Stimulated activated CD8-positive, alpha-beta memory T cell treated with anti-CD3 and anti-CD28 coated beads, Interleukin-15, amount 100 ng/mL, for 4 hours (primary cell): ENCODE measurements at places on chromosomes 5 and 9.

GRCh38 chr5:110968246-110969005, 103.1 kb upstream of the TSLP start:
- DNase-seq = no peak

DNA sequence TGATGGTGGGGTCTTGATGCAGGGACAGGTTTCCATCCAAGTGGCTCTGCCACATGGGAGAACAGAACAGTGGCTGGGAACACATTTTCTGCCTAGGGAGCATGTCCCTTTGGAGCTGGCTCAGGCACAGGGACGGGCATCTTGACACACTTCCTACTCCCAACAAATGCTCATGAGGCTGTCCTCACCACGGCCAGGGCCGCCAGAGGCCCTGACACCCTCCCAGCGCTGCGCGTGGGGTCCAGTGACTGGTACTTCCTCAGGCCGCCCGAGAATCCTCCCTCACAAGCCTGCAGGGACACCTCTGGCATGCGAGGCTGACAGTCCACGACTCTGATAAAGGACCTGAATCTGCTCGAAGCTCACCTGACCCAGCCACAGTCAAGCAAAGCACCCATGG, 61.0 kb upstream of the SARDH start:
- no peak for DNase-seq

GRCh38 chr9:3856592-3856991, 330.8 kb upstream of the RFX3 start:
- DNase-seq = no peak

DNA sequence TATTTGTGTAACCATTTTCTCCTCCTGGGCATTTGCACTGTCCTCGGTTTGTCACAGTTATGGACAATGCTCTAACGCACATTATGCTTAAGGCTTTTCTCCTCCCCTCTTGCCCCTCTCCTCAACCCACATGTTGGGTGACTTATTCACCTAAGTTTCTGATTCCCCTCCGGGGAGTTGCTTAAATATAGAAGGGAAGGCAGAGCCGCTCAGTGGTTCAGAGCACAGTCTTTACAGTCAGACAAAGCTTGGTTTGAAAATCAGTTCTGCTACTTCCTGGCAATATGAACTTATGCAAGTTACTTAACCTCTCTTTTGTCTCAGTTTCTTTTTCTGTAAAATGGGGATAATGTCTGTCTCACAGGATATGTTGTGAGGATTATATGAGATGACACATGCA, 41.2 kb upstream of the SPRY4 start:
- no peak for DNase-seq

DNA sequence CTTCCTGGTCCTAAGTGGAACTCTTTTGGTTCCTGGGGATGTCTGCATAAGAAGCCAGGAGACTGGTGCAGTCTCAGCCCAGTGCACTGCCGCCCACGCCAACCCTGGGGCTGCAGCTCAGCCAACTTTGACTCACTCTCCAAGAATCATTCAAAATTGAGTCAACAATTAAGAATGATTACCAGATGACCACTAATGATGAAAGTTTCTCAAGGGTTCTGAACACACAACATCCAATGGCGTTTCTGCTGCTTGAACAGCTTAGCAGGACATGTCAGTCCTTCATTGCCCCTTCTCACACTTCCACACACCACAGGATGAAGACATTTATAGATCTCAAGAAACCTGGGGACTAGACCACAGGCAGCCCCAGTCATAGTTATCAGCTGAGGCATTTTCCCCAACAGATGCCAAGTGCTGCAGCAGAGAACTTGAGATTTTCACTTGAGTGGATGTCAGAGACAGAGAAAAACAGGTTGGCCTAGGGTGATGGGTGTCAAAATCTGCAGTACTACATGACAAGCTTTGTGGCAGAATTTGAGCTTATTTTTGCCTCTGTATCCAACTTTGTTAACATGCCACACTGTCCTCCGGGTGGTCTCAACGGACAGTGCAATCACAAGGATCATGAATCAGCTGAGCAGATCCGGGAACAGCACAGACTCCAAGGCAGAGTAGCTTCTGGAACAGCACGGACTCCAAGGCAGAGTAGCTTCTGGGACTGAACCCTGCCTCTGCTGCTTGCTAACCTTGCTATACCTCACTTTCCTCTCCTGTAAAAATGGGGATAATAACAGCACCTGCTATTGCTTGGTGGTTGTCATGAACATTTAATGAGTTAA, 356.1 kb downstream of the SPOCK1 start:
- DNase-seq = no peak

DNA sequence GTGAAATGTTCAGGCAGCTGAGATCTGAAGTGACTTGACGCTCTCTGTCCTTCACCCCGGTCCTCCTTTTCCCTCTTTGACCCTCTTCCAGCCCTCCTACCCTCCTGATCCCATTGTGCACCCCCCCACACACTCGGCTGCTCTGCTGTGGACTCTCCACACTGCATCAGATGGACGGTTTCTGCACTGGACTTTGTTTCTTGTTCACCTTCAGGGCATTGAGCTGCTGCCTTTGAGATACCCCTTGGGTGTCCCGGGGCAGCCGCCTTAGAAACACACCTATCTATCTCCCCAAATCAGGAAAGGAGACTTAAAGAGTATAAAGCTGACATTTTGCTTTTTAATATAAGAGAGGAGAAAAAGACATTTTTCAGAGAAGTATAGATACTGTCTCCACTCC, 27.5 kb downstream of the AMBP start:
- DNase-seq = no peak
